A172 (cell line): ENCODE measurements at places on chromosomes 3 and 15. TPM values are rescaled to one million over a fixed set of nuclear protein-coding genes. Genes with fewer than 3 reads are reported as not detected.

DNA sequence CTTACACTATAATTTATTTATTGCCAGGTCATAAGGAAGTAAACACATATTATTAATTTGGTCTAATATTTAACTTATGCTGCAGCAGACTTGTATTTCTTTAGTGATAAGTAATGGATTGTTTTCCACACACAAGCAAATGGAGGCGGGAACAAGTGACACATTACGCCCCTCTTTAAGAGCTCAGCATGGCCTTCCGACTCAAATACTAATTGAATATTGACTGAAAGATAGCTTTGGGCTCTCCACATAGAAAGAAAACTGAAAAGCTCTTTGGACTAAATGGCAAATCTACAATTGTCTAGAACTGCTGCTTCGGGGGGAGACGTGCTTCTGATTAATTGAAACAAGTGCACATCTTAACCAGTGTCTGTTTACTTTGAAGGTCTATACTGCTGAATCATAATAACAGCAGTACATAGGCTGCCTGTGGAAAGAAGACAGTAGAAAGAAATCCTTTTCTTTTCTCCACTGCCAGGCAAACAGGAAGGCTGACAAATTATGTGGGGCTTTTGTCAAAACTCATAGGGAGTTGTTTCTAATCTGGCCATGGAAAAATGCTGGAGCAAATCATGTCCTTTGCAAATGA is 15.9 kb downstream of the CADPS start:
- DNase-seq, result no peak

DNA sequence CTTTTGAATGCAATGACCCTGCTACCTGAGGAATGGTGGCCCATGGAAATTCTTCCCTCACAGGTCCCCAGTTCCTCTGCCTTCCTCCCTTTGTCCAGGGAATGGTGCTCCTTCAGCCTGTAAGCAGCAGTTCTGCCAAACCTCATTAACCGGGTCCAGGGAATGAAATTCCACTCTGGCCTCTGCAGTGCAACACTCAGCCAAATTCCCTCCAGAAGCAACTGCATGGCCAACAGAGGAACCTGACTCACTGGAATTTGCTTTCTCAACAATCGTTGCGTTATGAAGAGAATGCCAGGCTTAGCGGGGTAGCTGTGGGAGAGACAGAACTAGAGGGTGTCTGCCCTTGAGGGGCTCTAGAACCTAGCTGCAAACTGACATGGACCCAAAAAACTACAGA is 449.4 kb upstream of the PROK2 start:
- DNase-seq, result no peak

DNA sequence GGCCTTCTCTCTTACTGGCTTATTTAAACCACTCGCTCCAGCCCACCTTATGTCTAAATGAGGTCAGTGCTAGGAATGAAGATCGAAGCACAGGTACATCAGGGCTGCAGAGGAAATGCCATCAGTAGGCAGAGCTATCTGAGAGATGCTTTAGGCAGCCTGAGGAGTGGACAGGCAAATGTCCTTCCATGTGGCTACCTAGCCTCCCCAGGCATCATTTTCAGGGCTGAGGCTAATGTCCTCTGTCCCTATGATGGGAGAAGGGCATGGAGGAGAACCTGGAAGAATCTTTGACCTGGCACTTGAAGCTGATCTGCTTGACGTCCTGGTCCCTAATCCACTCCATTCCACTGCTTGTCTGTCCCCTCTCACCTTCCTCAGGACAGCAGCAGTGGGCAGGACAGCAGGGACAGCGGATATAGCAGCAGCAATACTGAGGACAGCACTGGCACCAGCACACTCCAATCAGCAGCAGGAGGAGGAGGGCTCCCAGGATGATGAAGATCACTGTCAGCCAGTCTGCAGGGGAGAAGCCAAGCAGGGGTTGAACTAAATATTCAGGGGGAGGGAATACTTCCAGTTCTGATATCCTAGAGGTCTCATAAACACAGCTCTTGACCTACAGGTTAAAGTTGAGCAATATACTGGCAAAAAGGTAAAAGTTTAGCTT is 21.0 kb downstream of the ILDR1 start:
- DNase-seq, result no peak

- DNase-seq, result no peak
These were observed 3.7 kb downstream of the EFCC1 start for GRCh38 chr3:129004639-129005295.

- DNase-seq, result peak; percentile 77
These were observed 8.0 kb downstream of the ESYT3 start for GRCh38 chr3:138442433-138442832.

DNA sequence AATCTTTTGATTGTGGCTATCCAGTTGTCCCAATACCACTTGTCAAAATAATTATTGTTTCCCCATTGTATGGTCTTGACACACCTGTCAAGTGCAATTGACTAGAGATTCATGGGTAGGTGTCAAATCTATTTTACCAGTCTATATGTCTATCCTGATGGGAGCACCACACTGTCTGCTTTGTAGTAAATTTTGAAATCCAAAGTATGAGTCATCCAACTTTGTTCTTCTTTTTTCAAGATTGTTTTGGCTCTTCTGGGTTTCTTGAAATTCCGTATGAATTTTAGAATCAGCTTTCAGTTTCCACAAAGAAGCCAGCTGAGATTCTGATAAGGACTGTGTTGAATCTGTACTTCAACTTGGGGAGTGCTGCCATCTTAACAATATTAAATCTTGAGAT is 71.9 kb downstream of the CSNK1G1 start:
- peak; percentile 4 for DNase-seq

CD80 gene
- total RNA-seq, result not detected in 2 replicates

FGD5 gene
- total RNA-seq, result not detected in 2 replicates

GRM2 gene
- total RNA-seq, result not detected in 2 replicates

MITF gene
- total RNA-seq, result 22.9 and 25.6 TPM in 2 replicates

LRRK1 gene
- 1.9 and 5.3 TPM in 2 replicates for total RNA-seq

IGSF10 gene
- total RNA-seq, result 0.31 and 1.3 TPM in 2 replicates
